Ecto neural progenitor cell (in vitro differentiated cells): ENCODE measurements at places on chromosomes 2 and 18.

DNA sequence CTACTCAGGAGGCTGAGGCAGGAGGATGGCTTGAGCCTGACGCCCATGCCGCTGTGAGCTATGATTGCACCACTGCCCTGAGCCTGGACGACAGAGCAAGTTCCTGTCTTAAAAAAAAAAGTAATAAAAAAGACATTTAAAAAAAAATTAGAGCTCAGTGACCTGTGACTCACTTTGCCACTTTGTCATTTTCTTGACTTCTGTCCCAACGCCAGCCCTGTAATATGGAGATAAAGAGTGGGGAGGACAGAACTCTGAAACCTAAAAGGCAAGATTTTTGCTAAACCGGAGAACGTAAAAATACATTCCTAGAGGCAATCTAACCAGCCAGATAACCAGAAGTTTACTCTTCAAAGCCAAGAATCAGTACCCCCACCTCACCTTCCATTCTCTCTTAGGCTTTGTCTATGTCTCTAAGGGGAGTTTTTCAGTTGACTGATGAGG lies 49.0 kb downstream of the PRKRA start:
- DNase-seq, result no peak

- no peak for DNase-seq
Observed at GRCh38 chr2:226307487-226308322, 491.9 kb downstream of the IRS1 start.

DNA sequence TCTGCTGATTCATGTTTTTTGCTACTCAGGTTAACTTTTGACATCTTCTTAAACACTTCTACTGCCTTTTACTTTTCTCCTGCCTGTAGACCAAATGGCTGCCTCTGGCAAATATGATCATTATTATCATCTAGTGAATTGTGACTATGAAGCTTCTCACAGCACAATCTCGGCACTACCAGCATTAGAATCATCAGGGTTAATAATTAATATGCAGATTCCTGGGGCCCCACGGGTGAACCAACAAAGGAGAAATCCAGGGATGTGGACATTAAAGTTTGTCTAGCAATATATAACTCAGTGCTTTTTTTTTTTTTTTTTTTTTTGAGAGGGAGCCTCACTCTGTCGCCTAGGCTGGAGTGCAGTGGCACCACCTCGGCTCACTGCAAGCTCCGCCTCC lies 136.1 kb downstream of the SPOPL start:
- DNase-seq, result no peak

DNA sequence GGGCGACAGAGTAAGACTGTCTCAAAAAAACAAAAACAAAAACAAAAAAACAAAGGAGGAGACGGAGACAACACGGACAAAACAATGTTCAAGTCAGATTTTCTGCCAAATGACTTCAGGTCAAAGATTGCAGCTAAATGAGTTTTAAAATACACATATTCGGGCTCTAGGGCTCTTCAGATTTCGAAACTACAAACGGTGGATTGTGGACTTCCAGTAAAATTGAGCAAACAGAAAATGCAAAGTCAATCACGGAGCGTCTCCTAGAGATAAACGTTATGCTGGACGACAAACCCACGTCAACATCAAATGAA lies 558 bp downstream of the MRPS5 start:
- DNase-seq, result no peak

GRCh38 chr2:9473308-9473984 lies 905 bp upstream of the IAH1 start:
- DNase-seq, result peak; percentile 69

- DNase-seq, result no peak
Observed at GRCh38 chr2:142750858-142751257, 126.6 kb upstream of the KYNU start.
